ENCODE measurements at places on chromosomes 3 and 15.

- no peak for DNase-seq
Measured at GRCh38 chr15:101093958-101094357, 157.9 kb downstream of the CHSY1 start.

- no peak for DNase-seq
Measured at GRCh38 chr3:9099702-9100512, 136.6 kb upstream of the RAD18 start.

- DNase-seq, result no peak
Measured at GRCh38 chr15:75720297-75720696, 7.6 kb upstream of the CSPG4 start.

- no peak for DNase-seq
Measured at GRCh38 chr3:13013151-13013561, 60.1 kb downstream of the IQSEC1 start.

DNA sequence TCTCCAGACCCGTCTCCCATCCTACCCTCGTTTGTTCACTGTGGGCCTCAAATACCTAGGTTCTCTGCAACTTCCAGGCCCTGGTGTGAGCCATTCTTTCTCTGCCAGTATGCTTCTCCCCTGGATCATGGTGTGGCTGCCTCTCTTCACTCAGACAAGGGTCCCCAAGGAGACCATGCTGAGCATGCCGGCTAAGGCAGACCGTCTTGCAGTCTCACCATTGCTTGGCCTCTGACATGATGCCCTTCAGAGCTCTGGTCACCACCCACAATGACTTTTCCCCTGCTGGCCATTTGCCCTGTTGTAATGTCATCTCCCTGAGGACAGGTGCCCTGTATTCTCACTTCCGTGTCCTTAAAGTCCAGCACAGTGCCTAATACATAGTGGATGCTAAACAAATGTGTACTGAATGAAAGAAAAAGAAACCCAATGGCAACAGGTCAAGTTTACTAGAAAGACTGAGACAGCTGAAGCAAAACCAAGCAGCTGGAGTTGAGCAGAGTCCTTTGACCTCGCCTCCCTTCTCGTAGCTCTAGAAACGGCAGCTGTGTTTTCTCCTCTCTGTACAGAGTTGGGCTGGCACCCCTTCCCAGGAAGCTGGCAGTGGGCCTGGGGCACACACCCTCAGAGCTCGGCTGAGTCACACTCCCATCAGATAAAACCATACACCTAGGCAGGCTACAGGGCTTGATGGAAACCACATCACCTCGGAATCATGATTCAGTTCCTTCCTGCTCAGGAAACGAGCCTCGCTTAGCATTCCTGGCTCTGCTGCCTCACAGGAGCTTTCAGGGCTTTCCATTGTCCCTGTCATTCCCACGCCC lies 8.6 kb downstream of the TLR9 start:
- DNase-seq, result peak; percentile 89
